ENCODE measurements at places on chromosomes 4 and X.

DNA sequence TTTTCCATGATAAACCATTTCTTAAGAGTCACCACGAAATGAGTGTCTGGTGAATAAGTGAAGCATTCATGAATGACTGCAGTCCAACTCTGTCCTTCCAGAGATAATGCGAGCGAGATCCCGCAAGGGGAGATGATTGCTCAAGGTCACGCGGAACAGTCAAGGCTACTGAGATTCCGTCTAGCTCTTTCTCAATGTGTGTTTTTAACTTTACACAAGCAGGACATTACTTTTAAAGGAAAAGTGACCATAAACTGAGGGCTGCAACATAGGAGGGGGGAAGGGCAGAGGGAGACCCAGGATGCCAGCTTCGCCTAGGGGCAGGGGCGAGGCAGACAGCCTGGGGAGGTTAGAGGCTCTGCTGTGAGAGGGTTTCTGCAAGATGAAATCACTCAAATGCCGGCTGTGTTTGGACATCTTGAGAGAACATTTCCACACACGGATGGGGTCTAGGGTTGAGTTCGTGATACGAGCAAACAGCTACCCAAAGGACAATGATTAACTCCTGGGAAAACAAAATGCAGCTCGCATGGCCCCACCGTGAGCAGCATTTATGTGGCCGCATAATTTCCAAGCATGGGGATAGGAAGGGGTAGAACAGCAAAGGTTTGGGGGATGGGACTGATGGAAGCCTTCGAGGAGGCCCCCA lies 23.8 kb upstream of the CCNQ start:
- no peak for DNase-seq

GRCh38 chr4:53591372-53591892 lies at the start of gene LNX1:
TSS of gene LNX1 (minus strand) at chr4:53591486. CDS start at chr4:53574002, 17,484 bp downstream.
- DNase-seq: no peak

GRCh38 chr4:142752202-142752786 lies 93.8 kb downstream of the INPP4B start:
- no peak for DNase-seq

DNA sequence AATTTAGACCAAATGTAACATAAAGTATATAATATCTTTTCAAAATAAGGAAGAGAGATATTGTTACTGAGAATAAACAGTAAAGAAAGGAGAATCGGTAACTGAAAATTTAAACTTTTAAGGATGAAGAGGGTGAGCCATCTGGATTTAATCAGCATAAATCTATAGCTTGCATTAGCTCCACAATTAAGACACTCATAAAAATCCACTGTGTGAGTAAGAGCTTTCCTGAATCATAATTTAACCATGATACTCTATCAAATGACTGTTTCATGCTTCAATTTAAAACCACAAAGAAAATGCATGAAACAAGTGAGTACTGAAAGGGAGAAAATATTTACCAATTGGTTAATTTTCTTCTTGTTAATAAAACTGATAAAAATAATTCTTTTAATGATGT lies 951.5 kb upstream of the SLIT2 start:
- no peak for DNase-seq

DNA sequence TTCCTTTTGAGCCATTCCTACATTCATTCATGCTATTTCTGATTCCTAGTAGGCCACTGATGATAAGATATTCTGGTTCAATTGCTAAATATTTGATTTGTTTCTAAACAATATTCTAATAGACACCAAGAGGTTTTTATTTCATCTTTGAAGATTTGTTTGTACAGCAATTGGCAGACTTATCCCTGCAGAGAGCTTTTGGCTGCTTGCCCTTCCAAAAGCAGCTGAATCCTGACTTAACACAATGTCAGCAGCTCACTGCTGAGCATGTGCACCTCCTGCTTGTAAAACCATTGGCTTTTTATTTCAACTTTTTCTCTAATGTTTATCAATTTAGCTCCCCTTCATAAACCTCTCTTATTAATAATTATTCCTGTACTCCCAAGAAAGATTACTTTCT lies 45.3 kb downstream of the MMRN1 start:
- DNase-seq: no peak

GRCh38 chr4:94177822-94178221 lies 29.8 kb upstream of the SMARCAD1 start:
- no peak for DNase-seq

DNA sequence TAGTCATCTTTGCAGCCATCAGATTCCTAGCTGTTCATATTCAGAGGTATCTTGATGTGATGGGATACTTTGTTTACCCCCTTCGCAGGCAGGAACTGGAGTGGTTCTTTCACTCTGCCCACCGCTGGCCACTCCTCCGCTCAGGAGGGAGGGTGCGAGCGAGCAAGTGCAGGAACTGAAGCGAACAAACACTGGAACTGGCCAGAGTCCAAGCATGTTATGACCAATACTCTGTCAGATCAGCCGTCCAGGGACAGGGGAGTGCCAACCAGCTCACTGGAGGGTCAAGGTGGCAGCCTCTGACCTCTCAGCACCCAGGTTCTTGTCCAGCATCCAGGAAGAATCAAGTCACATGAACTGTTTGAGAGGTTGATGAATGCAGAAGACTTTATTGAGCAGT lies 18.0 kb upstream of the MANBA start:
- DNase-seq: no peak

DNA sequence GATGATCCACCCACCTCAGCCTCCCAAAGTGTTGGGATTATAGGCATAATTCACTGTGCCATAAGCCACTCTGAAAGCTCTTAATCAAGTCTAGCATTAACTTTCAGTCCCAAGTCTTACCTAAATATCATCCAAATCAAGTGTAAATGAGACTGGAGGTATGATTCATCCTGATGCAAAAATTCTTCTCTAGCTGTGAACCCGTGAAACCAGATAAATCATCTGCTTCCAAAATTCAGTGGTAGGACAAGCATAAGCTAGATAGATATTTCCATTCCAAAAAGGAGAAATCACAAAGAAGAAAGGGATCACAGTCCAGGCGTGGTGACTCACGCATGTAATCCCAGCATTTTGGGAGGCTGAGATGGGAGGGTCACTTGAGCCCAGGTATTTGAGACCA lies 8.8 kb upstream of the TBC1D25 start:
- no peak for DNase-seq

DNA sequence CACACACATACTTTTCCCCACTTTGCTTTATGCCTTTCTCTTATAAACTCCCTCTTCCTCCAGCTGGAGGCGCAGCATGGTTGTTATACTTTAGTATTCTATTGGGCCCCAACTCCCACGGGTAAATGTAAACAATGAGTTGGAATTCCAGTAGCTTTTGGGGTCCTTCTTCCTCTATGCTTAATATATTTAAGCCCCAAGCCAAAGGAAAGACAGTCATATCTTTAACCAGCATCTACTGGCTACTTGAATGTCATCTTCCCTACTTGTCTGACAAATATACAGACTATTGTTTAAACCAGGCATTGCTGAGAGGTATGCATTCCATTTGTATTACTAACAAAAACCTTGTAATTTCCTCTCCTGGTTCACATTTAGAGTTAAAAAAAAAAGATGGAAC lies 72.9 kb downstream of the WDR19 start:
- DNase-seq: no peak

DNA sequence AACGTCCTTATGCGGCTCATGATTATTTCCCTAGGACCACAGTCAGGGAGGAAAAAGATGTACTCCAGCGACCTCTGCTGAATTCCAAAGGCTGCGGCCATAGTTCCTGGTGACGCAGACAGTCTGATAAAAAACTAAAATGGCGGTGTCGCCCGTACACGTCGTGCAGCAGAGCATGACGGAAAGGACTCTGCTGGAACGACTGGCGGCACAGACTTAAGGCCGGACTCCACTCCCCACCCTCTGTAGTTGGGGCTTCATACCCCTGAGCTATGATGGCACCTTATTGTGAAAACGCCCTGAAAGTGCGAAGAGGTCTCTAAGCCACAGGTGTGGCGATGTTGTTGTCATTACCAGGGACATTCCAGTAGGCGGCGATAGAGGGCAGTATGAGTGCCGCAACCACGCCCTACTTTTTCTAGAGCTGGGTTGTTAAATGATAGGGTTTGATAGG lies 90.0 kb upstream of the EDA2R start:
- peak; percentile 1 for DNase-seq

DNA sequence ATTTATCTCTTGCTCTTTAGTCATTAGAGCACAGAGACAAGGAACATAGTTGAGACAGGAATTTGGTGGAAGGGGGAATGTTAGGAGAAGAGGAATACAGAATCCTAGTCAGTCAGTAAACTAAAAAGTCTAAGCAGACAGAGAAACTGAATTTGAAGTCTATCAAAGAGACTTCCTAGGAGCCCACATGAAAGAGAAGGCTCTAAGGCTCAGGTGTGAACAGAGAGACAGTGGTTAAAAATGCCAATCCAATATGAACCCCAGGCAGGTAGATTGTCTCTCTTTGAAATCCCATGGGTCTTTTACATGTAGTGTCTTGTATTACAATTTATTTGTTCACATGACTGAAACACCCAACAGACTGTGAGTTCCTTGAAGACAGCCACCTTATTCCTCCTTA lies 77.8 kb upstream of the NFKB1 start:
- no peak for DNase-seq

DNA sequence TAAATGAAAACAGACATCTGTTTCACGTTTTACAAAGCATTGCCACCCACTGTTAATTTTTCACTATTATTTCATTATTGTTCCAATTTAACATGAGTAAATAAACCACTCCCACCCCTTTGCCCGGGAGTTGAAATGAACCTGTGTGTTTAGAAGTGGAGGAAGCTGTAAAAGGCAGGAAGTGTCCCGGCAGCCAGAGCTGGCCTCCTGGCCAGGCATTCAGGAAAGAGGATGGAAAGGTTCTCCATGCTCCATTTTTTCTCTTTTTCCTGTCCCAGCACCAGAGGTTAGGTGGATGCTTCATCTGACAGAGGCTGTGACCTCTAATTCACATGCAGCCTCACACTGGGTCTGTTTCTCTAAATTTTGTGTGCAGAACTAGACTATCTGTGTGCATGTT lies 55.5 kb upstream of the LNX1 start:
- DNase-seq: no peak

- DNase-seq: no peak
Observed at GRCh38 chr4:108901291-108901690, 138.4 kb upstream of the ETNPPL start.

All from germinal center (tissue), 1 donor.